Inflammatory macrophage treated with lipopolysaccharide for 1 hour (primary cell): ENCODE measurements at places on chromosomes 13 and 19.

GRCh38 chr13:107233541-107233940 lies 665.6 kb upstream of the ARGLU1 start:
- DNase-seq: no peak

DNA sequence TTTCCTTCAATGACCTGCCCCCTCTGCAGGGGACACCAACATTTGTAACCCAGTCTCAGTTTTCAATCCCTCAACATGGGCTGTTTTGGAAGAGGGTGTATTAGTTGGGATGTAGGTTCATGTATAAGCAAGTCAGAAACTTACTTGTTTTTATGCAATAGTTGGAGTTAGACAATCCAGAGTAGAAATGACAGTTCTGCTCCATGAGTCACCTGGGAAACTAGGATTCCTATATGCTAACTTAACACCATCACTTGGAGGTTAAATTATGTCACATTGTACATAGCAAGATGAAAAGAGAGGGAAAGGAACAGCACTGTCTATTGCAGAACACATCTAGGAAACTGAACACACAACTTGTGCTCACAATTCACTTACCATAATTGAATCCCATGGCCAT lies 436.4 kb downstream of the RFC3 start:
- DNase-seq: no peak

DNA sequence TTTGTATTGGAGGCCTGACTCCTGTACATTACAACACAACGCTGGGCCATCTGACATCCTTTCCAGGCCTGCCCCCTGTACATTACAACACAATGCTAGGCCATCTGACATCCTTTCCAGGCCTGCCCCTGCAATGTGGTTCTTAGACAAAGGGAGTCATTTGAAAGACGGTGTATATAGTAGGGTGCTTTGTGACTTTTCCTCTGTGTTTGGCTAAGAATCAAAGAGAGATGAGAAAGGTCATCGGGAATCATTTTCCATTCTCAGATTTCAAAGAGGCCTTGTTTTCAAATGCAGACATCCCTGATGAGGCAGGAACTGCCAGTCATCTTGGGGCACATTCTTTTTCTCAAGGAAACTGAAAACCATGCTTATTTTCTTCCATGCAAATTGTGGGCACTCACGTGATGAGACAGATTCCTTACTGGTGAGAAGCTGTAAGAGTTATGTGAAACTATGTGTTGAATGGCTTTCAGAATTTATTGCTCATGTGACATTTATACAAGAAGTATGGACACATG lies 551.6 kb downstream of the MYO16 start:
- no peak for DNase-seq

DNA sequence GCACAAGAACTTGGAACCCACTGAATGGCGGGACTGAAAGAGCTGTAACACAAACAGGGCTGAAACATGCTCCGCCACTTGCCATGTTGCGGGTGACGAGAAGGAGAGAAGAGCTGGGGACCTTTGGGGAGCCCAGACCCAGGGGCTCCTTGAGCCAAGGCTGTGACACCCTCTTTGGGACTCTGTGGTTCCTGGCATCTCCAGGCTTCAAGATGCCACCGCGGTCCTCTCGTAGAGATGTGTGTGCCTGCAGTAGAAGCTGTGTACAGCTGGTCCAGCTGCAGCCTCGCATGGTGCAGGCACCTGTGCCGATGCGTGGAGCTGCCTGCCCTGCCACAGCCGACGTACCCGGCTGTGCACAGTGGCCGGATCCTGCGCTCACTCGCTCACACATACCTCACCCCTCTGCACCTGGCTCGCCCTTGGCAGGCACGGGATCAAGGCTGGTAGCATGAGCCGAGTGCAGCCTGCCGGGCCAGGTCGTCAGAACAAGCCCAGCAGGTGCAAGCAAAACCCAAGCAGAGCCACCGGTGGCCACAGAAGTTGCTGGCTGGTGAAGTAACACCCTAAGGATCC lies 1385.8 kb downstream of the PCDH9 start:
- DNase-seq: no peak

DNA sequence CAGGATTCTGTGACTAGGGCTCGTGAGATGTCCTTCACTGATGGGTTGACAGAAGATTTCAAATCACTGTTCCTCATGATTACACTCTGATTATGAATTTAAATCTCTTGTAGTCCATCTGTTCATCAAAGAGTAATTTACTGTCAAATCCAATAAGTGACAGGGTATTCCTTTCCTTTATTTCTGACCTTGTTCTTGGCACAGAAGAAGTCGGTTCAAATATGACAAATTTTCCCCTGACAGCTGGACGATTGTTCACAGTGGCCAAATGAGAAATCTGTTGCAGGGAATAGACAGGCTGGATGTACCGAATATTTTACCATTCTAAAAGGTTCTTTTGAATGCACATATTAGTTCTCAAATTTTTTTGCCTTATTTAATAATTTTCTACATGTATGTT lies 767.3 kb upstream of the GPC6 start:
- DNase-seq: no peak

GRCh38 chr13:30570691-30571090 lies 47.0 kb upstream of the USPL1 start:
- peak; percentile 59 for DNase-seq

- no peak for DNase-seq
Measured at GRCh38 chr19:1097810-1098176, 2.6 kb upstream of the POLR2E start.

GRCh38 chr13:19862481-19863313 lies 752 bp downstream of the ZMYM5 start:
- DNase-seq: peak; percentile 22

DNA sequence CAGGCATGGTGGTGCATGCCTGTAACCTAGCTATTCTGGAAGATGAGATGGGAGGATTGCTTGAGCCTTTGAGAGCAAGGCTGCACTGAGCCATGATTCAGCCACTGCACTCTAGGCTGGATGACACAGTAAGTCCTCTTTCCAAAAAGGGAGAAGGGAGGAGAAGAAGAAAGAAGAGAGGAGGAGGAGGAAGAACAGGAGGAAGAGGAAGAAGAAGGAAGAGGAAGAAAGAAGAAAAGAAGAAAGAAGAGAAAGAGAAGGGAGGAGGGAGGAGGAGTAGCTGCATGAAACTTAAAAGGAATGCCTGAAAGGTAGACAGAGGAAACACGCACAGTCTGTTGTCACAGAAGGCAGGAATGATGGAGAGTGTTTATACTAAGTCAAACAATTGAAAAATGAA lies 3.6 kb upstream of the DPY19L3 start:
- DNase-seq: no peak

DNA sequence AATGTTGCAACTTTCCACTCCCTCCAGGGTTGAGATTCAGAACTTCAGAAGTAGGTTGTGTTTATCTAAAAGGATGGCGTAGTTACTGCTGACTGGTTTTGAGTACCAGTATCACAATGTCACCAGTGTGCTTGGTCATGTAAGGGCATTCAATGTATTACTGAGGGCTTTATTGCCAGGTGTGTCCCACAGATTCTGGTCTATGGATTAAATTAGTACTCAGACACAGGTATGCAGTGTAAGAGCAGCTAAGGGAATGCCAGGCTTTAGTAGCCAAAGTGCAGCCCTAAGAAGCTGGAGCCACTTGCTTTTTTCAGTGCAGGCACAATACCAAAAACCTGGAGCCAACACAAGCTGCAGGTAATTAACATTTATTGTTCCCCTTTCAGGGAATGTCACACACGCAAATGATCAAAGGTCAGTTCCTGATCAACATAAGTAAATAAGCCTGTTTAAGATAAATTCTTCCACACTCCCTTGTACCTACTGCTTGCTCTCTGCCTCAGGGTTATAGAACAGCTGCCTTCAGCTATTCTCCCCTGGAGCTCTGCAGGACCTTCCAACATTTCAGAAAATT lies 130.1 kb upstream of the ZNF91 start:
- no peak for DNase-seq

GRCh38 chr13:72963762-72964161 lies 95.0 kb upstream of the KLF5 start:
- DNase-seq: peak; percentile 40

GRCh38 chr13:104586051-104586746 lies 1520.0 kb upstream of the SLC10A2 start:
- DNase-seq: no peak

DNA sequence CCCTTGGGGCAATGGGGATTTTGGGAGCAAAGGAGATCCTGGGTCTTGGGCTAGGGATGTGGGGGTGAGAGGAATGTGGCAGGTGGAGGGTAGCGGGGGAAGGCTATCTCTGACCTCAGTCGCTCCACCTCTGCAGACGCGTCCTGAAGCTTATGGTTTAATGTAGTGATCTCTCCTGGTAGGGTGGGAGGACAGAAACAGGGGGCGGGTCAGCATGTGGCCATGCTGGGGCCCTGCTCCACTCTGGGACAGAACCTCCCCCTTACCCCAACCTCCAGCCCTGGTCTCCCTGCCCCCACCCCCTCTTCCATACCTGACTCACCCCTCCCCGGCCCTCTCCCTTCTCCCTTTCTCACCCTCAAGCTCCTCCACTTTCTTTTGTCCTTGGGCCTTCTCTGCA lies 1.4 kb downstream of the BST2 start:
- DNase-seq: no peak

DNA sequence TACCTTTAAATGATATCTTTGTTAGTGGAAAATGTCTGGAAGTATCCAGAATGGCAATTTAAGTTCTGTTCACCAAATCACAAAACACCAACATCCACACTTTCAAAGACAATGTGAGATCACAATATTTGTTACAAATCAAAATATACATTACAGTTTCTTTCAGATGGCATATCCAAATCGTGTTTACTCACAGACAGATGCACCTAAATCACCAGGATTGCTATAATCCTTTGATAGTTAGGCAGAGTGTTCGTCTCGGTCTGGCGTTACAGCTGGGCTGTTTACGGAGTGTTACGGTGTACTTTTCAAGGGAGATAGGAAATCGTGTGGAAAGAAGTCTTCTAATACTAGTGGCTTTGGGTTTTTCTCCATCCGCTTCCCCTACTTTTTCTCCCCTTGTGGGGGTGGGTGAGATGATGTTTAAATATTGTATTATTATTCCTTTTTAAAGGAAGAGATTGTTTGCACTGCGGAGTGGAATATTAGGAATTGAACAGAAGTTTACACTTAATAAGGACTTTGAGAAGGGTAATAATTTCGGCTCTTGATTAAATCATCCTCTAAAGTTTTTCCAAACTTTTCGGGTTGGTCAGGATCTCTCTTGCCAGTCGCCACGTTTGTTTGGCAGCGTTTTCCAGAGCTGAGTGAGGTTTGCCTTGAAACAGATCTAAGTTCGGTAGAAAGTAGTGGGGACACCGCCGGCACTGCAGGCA lies 1.8 kb downstream of the MAB21L1 start:
- no peak for DNase-seq

DNA sequence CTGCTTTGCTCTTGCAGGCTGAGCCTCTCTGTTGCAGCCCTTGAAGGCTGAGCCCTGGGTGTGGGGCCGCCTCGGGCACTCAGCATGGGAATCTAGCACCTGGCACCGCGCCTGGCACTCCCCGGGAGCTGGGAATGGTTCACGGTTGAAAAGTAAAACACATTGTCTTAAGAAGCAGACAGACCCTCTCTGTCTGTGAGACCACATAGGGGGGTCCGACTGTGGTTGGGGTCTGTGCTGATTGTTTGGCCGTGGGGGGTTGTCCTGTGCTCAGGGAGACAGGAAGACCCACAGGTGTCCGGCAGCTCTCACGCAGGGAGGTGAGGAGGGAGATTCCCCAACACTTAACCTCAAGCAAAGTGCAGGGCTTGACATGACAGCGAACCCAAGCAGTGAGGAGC lies 64.8 kb downstream of the SOX1 start:
- no peak for DNase-seq

DNA sequence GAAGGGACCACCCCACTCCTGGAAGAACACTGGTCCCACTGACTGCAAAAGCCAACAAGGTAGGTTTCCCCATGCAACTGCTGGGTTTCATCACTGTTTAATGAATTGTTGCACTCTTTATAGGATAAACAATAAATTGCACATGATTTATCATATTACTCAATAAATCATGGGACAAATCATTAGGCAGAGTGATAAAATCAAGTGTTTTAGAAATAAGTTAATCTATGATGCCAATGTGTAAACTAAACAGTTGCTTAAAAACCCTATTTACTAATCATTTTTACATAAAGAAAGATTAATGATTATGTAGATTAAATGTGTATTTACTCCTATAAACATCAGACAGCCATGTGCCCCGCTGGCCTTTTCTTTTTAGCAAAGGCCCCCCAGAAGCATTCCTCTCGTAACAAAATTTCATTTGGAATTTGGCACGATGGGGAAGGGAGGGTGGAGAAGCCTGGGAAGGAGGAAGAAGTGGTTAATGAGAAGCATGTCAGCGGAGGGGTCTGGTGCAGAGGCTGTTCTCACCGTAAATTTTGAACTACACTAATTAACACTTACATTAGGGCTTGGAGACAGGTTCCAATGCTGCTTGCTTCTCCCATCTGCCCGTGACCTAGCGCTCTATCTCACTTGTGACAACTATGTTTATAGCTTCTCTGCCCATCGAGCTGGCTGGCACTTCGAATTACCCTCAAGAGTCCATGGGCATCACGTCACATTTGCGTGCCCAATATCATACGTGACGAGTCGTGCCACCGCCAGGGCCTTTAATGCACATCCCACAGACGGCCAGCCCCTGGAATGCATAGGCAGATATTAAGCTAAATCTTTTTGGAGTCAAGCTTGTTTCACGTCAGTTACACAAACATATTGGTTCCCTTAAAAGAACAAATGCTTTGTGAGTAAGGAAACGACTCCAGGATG lies 357.7 kb upstream of the TSHZ3 start:
- no peak for DNase-seq

DNA sequence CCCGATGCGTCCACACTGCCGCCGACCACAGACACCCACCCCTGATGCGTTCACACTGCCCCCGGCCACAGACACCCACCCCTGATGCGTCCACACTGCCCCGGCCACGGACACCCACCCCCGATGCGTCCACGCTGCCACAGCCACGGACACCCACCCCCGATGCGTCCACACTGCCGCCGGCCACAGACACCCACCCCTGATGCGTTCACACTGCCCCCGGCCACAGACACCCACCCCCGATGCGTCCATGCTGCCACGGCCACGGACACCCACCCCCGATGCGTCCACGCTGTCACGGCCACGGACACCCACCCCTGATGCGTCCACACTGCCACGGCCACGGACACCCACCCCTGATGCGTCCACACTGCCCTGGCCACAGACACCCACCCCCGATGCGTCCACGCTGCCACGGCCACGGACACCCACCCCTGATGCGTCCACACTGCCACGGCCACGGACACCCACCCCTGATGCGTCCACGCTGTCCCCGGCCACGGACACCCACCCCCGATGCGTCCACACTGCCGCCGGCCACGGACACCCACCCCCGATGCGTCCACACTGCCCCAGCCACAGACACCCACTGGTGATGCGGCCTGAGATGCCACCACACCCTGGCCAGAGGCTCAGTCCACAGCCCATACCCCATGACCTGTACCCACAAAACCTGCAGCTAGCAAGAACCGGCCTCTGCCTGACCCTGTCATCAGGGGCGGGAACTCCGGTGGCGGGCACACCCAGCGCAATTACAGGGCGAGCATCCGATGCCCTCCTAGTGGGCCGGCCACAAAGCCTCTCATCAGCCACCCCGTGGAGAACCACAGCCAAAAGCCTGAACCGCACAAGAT lies 28.4 kb downstream of the RASA3 start:
- no peak for DNase-seq

- DNase-seq: no peak
Measured at GRCh38 chr13:95123726-95124125, 177.5 kb downstream of the ABCC4 start.

- no peak for DNase-seq
Measured at GRCh38 chr13:71285700-71286099, 581.3 kb downstream of the DACH1 start.
